Activated T-cell treated with anti-CD3 and anti-CD28 coated beads, Interleukin-2, amount 50 U/mL, for 1 hour (primary cell): ENCODE measurements at places on chromosomes 1 and 21.

- no peak for DNase-seq
Measured at GRCh38 chr1:47816325-47817071, 180.7 kb downstream of the TRABD2B start.

DNA sequence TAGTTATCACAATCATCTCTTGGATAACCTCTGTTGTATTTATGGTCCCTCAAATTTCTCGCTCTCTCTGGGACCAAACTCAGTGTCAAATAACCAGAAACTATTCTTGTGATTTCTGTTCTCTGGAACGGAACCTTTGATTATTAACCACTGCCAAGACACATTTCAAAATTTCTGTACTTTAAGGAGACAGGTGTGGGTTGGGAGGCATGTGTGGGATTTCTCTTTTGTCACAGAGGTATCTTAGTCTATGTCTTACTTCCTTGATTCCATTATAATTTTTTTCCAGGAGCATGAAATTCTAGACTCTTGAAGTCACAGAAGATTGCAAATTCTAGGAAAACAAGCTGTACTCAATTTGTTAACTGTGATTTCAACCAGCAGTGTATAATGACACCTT is 919.0 kb upstream of the B3GALT2 start:
- no peak for DNase-seq

DNA sequence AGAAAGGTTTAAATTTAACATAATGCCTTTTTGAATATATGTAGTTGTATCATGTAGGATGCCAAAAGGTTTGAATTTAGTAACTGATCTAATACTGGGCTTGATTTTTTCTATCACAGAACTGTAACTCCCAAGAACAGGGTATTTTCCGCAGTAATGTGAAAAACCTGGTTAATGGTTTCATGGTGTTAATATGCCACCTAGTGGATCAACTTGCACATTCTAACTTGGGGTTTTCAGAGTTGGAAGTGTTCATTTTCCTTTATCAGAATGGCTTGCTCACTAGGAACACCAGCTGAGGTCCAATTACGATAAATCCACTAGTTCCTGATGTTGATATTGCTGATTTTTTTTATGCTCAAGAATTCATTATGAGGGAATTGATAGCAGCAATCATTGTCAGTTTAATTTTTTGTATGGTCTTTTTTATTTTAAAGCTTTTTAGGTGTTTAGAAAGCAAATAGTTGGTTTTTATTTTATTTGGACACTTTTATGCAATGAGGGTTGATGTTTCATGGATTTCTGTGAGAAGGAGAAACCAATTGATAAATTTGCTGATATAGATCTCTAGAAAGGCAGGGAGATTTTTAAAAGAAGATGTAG is 157.2 kb downstream of the PLA2G4A start:
- no peak for DNase-seq

DNA sequence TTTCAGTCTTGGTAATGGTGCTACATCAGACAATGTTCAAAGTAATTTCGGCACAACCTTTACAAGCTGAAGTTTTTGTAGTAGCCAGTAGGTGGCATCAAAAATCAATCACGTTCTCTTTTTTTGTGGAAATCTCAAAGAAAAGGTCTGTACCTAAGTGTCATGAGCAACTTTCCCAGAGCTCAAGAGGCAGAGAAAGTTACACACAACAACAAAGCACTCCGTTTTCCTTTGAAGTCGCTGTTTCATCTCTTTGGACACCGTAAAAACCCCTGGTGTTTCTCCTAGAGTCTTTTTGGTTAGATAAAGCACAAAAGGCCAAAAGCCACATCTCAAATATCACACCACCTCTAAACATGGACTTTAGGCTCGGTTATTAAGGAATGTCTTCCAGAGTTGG is 131.6 kb downstream of the LHX8 start:
- no peak for DNase-seq

DNA sequence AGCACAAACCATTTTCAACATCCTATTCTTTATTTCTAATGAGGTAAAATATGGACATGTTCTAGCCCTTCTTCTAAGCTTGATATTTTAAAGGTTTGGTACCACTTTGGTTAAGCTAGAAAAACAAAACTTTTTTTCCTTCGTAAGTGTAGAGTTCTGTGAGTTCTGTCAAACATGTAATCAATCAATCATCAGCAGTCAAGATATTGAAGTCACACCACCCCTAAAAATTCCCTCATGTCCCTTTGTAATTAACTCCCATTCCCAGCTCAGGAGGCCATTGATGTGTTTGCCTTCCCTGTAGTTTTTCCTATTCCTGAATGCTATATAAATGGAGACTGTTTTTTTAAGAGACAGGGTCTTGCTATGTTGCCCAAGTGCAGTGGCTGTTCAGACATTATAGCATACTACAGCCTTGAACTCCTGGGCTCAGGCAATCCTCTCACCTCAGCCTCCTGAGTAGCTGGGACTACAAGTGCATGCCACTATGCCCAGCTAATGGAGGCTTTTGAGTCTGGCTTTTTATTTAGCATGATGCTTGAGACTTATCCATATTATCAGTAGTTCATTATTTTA is 23.0 kb downstream of the IVNS1ABP start:
- DNase-seq, result no peak

- no peak for DNase-seq
Measured at GRCh38 chr1:186212568-186213224, 162.4 kb downstream of the TPR start.

- no peak for DNase-seq
Measured at GRCh38 chr21:10639123-10639522, 117.7 kb downstream of the TPTE start.

GRCh38 chr1:248155927-248156326 is 11.0 kb downstream of the OR2M5 start:
- DNase-seq, result no peak

GRCh38 chr1:231953660-231954059 is 327.1 kb downstream of the DISC1 start:
- DNase-seq, result no peak

DNA sequence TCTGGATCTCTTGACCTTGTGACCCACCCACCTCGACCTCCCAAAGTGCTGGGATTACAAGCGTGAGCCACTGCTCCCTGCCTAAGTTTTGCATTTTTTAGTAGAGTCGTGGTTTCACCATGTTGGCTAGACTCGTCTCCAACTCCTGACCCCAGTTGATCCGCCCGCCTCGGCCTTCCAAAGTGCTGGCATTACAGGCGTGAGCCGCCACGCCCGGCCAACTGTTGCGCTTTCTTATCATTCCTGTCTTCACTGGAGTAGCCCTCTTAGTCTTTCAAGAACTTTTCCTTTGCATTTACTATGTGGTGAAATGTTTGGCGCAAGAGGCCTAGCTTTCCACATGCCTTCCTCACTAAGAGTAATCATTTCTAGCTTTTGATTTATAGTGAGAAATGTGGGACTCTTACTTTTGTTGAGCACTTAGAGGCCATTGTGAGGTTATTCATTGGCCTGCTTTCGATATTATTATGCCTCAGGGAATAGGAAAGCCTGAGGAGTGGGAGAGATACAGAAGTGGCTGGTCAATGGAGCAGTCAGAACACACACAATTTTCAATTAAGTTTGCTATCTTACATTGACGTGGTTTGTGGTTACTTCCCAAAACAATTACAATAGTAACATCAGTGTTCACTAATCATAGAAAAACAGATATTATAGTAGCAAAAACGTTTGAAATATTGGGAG is 111.0 kb downstream of the ZMYM4 start:
- DNase-seq, result no peak

- DNase-seq, result no peak
Measured at GRCh38 chr1:84509029-84509428, 2.6 kb upstream of the GNG5 start.
